ENCODE measurements at places on chromosomes 3 and 15.

- DNase-seq = no peak
Measured at GRCh38 chr3:197955892-197956477, 4.0 kb upstream of the LMLN start.

DNA sequence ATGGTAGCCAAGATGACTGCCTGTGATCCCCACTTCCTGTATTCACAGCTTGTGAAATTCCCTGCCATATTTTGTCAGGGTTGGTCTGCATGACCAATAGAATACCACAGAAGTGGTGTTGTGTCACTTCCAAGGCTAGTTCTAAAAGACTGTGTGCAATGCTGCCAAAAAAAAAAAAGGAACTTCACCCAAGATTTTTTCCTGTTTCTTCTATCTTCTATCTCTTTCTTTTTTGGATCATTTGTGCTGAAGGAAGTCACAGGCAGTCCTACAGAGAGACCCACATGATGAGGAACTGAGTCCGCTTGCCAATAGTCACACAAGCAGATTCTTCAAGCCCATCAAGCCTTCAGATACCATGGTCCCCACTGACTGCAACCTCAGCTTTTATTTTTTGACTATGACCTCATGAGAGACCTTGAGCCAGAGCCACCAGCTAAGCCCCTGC, 18.1 kb upstream of the RAF1 start:
- peak; percentile 46 for DNase-seq

GRCh38 chr15:65660927-65661326, 39.2 kb downstream of the SLC24A1 start:
- DNase-seq = no peak

- DNase-seq = peak; percentile 30
Measured at GRCh38 chr3:57556459-57557084, 498 bp downstream of the PDE12 start.

DNA sequence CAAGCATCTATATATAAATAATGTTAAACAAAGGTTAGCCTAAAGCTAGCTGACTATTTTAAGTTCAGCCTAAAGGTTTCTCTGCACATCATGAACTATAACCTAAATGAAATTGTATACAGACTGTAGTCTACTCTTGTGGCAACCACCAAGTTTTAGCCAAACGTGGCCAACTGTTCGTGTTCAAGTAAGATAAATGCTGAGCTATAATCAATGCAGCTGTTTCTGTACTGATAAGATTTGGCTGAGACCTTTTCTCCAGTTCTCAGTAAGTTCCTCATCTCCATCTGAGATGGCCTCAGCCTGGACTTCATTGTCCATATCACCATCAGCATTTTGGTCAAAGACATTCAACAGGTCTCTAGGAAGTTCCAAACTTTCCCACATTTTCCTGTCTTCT, 43.7 kb upstream of the IGSF10 start:
- DNase-seq = no peak

DNA sequence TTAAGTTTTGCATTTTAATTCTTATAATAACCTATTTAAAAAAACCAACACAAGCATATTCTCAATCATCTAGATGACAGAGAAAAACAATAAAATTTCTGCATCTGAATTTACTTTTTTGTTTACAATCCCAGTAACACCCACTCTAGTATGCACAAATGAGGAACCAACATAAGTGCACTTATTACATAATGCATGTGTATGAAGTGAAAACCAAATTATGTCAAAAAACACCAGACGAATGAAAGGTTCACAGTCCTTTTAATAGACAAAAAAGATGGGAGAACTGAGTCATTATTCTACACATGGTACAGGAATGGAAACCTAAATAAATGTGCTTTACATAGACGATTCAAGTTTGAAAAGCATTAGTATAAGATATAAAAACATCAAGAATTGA, 91.7 kb downstream of the NR1I2 start:
- no peak for DNase-seq

DNA sequence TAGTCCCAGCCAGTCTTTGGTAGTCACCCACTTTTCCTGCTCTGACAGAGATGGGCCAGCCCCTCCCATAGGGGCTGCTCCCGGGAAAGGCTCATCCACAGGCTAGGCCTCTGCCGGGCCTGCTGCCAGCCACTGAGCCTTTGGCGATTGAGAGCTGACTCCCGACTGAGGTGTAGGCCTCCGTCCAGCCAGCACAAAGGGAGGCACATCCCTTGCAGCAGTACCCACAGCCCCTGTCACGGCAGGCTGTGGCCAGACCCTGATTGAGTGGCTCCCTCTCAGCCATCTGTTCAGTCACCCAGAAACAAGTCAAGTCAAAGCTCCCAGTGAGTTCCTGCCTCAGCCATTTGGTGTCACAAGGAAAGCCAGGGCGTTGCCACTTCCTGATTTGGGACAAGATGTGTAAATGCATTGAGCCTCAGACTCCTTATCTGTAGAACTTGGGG, 6.2 kb upstream of the PAK6 start:
- DNase-seq = no peak

DNA sequence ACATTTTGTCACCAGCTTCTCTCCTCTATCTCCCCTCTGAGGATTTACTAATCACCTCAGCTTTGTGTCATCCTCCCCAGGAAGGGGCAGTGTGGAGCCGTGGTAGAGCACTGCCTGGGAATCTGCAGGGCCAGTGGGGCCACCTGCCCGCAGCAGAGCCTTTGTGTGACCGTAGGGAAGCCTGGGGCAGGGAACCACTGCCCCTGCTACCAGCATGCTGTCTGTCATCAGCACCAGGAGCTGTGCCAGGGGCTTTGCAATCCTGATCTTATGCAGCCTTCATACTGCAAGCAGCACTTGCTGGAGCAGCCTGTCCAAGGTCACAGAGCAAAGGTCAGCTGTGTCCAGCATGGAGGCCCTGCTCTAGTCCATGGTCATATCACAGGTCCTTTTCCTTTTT, 170.2 kb upstream of the IL12A start:
- no peak for DNase-seq

DNA sequence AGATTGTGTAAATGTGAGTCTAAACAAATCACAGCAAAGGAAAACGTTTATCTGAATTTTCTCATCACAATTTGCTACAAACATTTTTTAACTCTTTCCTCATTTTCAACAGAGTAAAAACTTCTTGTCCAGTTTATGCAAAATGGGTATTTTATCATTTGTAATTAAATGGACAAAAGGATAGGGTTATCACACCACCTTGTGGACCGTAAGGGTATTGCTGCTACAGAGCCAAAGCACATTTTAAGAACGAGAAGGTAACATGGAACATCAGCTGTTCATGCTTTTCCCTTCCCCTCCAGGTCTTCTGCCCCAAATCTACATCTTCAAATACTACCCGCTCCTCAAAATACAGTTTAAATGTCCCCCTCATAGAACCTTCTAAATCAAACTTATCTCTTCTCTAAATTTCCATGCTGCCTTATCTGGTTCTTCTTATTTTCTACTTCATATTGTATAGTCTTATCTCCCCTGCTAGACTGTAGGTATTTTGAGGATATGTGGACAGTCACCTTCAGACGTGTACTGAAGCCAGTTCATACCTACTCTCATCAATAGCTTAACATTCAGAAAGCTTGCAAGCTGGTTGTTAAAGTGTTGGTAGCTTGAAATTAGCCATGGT, 12.8 kb upstream of the SETMAR start:
- DNase-seq = peak; percentile 3

- DNase-seq = no peak
Measured at GRCh38 chr3:157070678-157070999, 89.3 kb downstream of the CCNL1 start.

DNA sequence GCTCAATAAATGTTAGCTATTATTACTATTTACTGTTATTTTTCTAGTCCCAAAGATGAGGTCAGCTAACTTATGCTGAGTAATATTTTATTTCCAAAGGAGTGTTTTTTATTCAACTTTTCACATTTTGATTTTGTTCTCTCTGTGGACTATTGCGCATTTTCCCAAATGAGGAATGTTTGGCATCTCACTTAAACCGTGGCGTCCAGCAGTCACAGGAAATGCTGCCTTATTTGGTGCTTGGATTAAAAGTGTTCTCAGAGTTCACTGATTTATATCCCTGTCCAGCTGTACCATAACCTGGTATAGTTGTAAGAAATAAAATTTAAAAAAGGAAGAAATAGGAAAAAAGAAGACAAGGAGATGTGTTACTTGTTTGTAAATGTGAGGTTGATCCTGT, 166.8 kb downstream of the THSD4 start:
- DNase-seq = no peak

- DNase-seq = no peak
Measured at GRCh38 chr3:20669675-20670074, 483.7 kb upstream of the SGO1 start.

Measured in CD4-positive, alpha-beta T cell treated with Interferon gamma for 1 hour (primary cell).